Cardiac septum (tissue), 1 donor: ENCODE measurements at places on chromosomes 12 and 14. TPM values are rescaled to one million over a fixed set of nuclear protein-coding genes. Genes with fewer than 3 reads are reported as not detected.
A peak's percentile ranks its signal among the peaks of the same experiment; 100 is the strongest.

GRCh38 chr12:96240656-96241055 is 46.5 kb downstream of the ELK3 start:
- no peak for DNase-seq

FAIM2 gene
- total RNA-seq = 1.7 TPM

- DNase-seq = peak; percentile 84
Measured at GRCh38 chr12:116276652-116277466, 634 bp downstream of the MED13L start.

ZNF839 gene
- total RNA-seq = 10.2 TPM

- no peak for DNase-seq
Measured at GRCh38 chr14:65173973-65174693, 71.8 kb upstream of the MAX start.

DNA sequence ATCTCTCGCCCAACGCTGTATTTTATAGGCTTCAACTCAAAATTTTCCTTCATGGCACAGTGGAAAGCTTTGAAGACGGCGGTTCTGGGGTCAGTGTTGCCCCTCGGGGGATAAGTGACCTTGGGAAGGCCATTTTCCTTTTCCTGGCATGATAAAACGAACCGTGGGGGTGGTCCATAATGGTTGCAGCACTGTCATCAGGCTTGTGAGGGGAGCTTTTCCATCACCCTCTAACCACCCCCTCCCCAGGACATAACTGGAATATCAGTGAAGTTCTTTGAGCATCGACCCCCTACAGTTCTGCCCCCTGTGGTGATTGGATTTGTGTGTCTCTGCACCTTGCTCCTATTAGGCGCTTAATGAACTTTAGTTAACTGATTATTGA is 16.0 kb downstream of the FOS start:
- DNase-seq = no peak

DNA sequence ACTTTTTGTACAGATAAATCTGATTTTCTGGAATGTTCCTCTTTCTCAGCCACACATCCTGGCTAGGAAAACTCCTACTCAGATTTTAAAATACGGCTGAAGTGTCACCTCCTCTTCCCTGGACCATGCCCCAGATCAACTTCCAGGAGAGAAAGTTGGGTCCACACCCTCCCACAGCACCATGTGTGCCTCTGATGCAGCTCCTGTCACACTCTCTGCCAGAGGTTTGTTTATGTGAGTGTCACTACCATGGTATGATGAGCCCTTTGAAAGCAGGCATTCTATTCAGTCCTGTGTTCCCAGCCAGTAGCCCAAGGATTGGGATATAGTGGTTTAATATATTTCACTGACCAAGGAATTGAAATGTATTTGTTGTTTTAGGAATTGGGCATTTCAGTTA is 287.2 kb upstream of the ATP2B1 start:
- no peak for DNase-seq

DNA sequence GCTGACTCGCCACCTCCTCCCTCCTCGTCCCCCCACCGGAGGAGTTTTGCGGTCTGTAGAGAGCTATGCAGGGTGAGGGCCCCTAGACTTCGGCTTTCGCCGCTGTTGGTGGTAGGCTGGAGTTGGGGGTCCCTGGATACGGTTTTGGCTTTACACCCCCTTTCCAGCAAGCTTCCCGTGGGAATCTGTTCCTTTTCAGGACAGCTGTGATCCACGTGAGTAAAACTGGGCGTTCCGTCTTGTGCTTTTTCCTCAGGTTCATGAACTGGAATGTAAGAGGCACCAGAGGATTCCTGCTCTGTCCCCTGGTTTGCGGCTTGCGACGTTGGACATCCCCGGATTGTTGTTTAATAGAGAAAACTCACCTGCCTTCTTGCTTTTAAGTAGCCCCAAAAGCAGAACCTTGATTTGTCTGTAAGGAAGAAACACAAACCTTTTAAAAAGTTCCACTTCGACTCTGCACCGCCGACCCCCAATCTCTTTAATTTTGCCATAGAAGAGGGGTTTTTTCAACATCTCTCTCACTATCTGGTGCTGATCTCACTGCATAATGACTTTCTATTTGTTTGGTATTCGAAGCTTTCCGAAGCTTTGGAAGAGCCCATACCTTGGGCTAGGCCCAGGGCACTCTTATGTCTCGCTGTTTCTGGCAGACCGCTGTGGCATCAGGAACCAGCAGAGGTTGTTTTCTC is 490 bp downstream of the PRORP start:
- no peak for DNase-seq

- DNase-seq = no peak
Measured at GRCh38 chr14:102517392-102518062, 8.0 kb upstream of the ANKRD9 start.

DNA sequence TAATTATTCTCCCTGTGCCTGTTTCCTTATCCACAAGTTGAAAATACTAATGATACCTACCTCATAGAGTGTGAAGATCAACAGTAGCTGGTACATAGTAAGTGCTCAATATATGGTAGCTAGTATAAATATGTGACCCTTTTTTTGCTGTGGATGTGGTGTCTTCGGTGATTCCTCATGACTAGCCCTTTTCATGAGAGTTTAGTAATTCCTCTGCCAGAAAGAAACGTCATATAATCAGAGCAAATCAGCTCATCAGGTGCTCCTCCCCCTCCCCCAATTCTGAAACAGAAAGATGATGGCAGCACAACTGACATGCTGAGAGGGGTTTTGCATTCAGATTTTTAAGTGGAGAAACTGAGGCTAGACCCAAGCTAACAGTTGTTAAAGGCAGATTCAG is 210.8 kb downstream of the SLC41A2 start:
- no peak for DNase-seq

DNA sequence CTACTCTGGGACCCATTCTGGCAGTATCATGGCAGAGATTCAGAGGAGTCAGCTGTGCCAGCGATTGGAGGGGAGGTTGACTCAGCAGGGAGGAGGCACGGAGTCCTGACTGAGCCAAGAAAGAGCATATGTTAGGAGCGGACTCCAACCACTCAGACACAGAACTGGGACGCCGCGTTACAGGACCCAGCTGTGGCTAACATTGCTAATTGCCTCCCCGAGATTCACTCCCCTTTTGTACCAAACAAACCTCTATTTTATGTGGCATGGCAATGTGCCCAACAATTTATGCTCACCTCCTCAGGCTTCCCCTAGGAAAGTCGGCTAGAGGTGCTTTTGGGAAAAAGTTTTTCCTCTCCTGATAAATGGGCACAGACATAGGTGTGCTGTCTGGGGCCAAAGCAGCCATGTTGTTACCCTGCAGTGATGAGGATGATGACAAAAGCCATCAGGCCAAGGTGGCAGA is 15.2 kb upstream of the CLIP1 start:
- DNase-seq = peak; percentile 76

GRCh38 chr12:15797818-15798217 is 8.6 kb upstream of the EPS8 start:
- no peak for DNase-seq

GRCh38 chr14:83291714-83292113 is 1758.1 kb upstream of the SEL1L start:
- DNase-seq = no peak

GAS2L3 gene
- 2.8 TPM for total RNA-seq

FAM186B gene
- 0.48 TPM for total RNA-seq

DEPDC4 gene
- total RNA-seq = 0.62 TPM

- DNase-seq = no peak
Measured at GRCh38 chr14:61997161-61997560, 234.9 kb downstream of the SNAPC1 start.

DNA sequence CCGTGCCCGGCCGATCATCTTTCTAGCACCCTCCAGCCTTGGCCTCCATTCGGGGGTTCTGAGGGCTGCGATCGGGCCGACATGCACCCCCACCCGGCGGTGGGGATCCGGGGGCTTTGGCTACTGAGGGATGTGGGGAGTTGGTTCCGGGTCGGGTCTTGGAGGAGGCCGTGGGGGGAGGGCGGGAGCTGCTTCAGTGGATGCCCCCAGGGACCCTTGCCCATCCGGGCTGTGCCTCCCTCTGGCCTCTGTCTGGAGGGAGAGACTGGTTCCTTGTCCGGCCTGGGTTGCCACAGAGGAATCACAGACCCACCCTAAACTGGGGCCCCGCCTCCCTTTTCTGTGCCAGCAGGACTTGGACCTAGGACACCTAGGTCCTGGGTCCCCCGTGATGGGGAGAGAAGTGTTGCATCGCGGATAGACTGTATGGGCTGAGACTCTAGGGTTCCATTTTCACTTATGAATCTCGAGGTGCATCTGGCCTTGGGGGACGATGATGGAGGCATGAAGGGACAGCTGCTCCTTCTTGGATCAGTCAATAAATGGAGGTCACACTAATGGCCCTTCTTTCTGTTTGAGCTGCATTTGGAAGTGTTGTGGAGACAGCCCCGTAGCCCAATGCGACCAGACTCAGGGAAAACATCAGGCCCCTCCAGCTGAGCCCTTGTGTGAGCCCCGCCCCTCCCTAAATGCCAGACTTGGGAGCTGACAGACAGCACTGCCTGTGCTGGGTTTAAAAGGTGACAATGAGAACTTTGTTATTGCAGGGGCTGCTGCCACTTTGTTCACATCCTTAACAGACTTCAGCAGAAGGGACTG is 577 bp downstream of the DTX3 start:
- DNase-seq = no peak

DNA sequence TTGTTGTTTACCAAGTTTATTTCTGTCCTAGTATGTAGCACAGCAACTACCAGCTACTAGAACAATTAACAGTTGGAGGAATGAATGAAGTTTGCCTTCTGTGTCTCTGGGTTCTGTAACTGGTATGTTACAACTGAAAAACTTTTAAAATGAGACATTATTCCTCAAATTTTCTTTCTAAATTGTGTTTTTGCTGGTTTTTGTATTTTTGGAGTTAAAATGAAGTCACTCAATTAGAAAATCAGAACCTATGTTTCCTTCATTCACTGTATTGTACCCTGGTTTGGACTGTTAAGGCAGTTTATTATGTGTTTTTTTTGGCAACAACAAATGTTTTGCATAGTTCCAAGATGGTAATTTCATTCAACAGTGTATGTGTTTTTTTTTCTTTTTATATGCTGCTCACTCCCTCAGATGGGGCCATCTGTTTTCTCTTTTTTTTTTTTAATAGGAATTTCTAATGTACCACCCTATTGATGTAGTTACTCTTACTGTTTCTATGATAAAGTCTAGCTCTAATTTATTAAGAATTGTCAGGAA is 30.2 kb upstream of the EVL start:
- DNase-seq = no peak

DNA sequence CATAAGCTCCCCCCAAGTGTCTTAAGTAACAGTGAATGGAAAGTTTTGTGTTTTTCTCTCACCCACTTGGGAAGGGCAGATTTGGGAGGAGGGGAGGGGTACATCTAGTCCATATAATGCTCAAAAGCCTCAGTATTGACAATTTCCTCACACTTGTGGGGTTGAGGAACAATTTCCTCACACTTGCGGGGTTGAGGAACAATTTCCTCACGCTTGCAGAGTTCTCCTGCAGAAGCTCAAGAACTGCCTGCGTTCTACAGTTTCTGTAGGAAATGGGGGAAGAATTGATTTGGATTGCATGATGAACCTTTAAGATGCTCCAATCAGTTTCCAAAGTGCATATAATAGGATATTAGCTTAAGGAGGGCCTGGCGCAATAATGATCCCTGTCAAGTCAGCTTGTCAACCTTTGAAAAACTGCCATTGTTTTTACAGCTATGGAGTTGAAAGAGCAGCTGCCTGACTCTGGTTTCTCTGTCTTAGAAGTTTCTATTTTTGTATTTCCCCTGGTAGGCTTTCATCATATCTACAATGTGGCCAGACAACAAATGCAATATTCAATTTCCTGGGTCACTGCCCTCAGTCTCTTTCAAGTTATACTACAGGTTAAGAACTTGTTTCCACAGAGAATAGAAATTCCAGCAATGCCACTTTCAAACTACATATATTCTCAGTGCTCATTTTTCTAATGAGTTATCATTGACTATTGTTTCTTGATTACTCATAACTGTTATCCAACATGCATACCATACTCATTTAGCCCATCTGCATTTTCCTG is 66.5 kb downstream of the PLEKHG7 start:
- DNase-seq = no peak

DNA sequence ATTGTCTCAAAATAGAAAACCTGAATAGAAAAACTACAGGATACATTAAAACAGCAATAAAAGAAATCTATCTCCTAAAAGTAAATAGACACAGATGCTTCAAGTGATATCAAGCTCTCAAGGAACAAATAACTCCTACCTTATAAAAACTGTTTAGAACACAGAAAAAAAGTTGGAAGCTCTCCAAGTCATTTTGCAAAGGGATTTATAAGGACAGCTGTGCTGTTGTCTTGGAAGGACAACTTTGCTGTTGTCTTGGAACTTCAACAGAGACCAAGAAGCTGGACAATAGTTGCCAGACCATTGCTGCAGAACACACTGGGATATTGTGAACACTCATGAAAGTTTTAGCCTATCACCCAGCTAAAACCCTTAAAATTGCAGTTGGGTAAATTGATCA is 780.7 kb downstream of the FLRT2 start:
- DNase-seq = no peak

C12orf56 gene
- total RNA-seq = not detected

DNA sequence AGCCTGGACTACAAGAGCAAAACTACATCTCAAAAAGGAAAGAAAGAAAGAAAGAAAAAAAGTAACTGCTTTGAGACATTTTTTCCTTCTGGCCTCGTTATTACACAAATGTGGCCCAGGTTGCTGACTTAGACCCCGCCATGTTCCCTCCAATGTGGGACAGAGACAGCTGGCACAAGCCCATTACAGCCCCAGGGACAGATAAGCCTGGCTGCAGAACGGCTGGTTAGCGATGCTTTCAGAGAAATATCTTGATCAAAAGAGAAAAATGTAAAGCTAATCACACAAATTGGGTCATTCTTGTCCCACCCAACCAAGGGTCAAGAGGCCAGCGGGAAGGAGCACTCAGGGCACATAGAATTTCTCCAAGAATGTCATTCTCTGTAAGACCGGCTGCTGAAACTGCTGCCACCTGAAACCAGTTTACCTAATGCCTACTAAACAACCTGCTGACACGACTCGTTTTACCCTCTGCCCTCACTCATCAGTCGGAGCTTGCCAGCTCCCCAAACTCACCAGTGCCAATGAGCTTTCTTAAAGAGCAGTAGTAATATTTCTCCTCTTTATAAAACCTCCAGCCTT is 63.1 kb downstream of the TNFAIP2 start:
- DNase-seq = no peak

GRCh38 chr12:6450869-6451347 is 934 bp upstream of the TAPBPL start:
- DNase-seq = no peak

CLEC12A gene
- 0.30 TPM for total RNA-seq

ADCY4 gene
- 71.9 TPM for total RNA-seq

- peak; percentile 97 for DNase-seq
Measured at GRCh38 chr14:34462132-34462893, at the start of gene SPTSSA. SPTSSA (minus strand) TSS chr14:34462240; CDS start chr14:34462207, 33 bp downstream.

GRCh38 chr12:107549651-107550480 is 135.7 kb upstream of the PWP1 start:
- DNase-seq = no peak

- no peak for DNase-seq
Measured at GRCh38 chr12:92199819-92200576, 54.4 kb upstream of the BTG1 start.

CLEC9A gene
- not detected for total RNA-seq

DYRK4 gene
- 28.6 TPM for total RNA-seq

GRCh38 chr12:123410041-123410412 is 26.1 kb downstream of the KMT5A start:
- no peak for DNase-seq
